ENCODE measurements at places on chromosomes 16 and 17.
A peak's percentile ranks its signal among the peaks of the same experiment; 100 is the strongest.

GRCh38 chr17:82051776-82052637 lies at the start of the genes GPS1 and RFNG:
TSS of gene GPS1 (plus strand) at chr17:82051898. CDS start at chr17:82051932, 34 bp downstream.
TSS of gene RFNG (minus strand) at chr17:82051811. CDS start at chr17:82051766, 45 bp downstream.
- DNase-seq, result peak; percentile 88

- DNase-seq, result no peak
Observed at GRCh38 chr17:55666806-55667205, 55.9 kb downstream of the TMEM100 start.

- no peak for DNase-seq
Observed at GRCh38 chr17:40541060-40541872, 24.0 kb downstream of the CCR7 start.

DNA sequence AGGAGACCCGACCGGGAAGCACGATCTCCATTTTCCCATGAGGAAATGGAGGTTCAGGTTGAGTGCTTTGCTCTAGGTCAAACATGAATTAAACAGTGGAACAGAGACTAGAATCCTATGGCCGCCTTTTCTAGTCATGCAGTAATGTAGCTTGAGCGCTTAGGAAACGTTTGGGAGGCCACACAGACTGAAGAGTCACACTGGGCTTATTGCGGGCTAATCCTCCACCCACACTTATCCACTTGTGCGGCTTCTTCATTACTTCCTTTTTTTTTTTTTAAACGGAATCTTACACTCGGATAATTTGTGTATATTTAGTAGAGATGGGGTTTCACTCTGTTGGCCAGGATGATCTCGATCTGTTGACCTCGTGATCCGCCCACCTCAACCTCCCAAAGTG lies 26.0 kb downstream of the CACNG3 start:
- DNase-seq, result no peak

GRCh38 chr16:17448640-17449638 lies 21.8 kb downstream of the XYLT1 start:
- no peak for DNase-seq
